ENCODE measurements at places on chromosomes 11 and 22. TPM values are rescaled to one million over a fixed set of nuclear protein-coding genes. Genes with fewer than 3 reads are reported as not detected.

The HTR3A gene
- not detected for total RNA-seq

GRCh38 chr22:17435375-17435774, 66.1 kb downstream of the CECR2 start:
- no peak for DNase-seq

- DNase-seq = no peak
Observed at GRCh38 chr11:1303126-1303821, 6.2 kb downstream of the TOLLIP start.

DNA sequence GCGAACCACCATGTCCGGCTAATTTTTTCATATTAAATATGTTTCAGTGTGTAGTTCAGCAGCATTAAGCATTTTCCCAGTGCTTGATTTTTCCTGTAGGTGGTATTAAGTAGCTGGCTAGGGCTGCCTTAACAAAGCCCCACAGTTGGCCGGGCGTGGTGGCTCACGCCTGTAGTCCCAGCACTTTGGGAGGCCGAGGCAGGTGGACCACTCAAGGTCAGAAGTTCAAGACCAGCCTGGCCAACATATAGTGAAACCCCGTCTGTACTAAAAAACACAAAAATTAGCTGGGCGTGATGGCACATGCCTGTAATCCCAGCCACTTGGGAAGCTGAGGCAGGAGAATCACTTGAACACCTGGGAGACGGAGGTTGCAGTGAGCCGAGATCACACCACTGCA, 33.5 kb upstream of the TOLLIP start:
- DNase-seq = no peak

The PRODH gene
- total RNA-seq = 0.06 TPM

- peak; percentile 28 for DNase-seq
Observed at GRCh38 chr11:126061707-126062678, 673 bp downstream of the CDON start.

DNA sequence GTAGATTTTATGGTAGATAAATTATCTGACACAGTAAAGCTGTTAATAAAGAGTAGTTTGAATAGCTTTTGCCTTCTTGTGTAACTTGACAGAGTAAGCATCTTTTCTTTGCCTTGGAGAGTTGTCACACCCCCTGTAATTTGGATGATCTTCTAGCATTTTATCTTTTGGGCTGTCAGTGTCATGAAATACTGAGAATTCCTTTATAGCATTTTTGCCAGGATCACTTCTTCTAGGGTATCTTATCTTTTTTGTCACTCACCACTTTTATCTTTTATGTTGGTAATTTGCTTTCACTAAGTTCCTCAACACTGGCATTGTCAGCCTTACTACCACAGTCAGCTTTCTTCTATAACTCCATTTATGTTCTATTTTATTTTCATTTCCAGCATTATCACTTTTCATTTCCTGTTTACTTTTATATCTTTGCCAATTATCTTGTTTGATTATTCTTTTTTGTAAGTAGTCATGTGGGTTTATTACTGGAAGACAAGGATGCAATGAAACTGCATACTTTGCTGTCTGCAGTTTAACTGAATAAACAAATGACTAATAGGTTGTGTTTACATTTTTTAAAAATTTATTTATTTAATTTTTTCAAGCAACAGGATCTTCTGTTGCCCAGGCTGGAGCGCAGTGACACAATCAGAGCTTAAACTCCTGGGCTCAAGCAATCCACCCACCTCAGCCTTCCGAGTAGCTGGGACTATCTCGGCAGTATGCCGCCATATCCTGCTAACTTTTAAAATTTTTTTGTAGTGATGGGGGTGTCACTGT, 28.1 kb upstream of the ACAT1 start:
- no peak for DNase-seq

The GLYATL2 gene
- total RNA-seq = not detected

The NECTIN1 gene
- 0.21 TPM for total RNA-seq

The NNMT gene
- total RNA-seq = not detected

DNA sequence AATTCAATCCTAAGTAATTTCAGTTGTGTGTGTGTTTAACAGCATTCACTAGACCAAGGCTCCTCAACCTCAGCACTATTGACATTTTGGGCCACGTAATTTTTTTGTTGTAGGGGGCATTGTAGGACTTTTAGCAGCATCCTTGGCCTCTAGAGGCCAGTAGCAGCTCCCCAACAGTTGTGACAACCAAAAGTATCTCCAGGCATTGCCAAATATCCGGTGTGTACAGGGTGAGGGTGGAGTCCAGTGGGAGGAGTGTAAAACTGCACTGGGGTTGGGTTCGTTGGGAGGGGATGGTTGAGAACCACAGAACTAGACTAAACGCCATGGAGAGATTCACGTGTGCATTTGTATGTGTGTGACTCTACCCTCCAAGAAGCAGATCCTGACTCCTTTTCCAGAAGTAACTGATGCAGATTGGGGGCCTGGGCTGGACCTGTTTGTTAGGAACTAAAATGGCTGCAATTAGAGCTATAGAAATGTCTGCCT, 5.9 kb upstream of the PHF21A start:
- peak; percentile 79 for DNase-seq

- no peak for DNase-seq
Observed at GRCh38 chr11:8286886-8287285, 23.2 kb upstream of the LMO1 start.

GRCh38 chr22:30247974-30248373, 1.4 kb upstream of the LIF start:
- no peak for DNase-seq

DNA sequence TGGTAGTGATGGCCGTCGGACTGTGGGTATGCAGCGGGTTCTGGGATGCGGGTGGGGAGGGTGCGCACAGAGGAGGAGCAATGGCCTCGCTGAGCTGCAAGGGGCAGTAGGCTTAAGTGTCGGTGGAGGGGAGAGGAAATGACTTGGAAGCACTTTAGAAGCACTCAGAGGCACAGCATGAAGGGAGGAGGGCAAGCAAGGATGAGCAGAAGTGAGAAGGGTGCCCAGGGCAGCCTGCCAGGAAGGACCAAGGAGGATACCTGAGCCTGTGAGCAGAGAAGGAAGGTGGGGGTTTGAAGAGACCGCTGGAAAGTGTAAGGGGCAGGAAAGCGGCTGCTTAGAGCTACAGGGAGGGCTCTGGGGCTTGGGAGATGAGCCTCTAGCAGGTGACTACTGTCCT, 330 bp downstream of the SLC5A1 start:
- DNase-seq = no peak

DNA sequence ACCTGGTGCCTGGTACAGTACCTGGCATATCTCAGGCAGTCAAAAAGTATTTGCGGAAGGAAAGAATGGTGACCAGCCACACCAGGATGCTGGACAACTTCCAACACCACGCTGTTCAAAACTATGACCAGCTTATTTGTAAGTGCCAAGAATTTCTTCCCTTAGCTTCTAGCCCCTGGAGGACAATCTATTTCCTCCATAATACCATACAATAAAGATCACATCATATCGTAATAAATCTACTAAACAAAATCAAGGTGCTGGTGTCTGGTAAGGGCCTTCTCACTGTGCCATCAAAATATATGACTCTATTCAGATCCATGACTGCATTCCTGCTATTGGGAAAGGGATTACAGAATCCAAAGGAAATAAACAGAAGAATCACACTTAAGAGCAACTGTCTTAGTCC, 51.5 kb downstream of the ALG9 start:
- DNase-seq = no peak

DNA sequence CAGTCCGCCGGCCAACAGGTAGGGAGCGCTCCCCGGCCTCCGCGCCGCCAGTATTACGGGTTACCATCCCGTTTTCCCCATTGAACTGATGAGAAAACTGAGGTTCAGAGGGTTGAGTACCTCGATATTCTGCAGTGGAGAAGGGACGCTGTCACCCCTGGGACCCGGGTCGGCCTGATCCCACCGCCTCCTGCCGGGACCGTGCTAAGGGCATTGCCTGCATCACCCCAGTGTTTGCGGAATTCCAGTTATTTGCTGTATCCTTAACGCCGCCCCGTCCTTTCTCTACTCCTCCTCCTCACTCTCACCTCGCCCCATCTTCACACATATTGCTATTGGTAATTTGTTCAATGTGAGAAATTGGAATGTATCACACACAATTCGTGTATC, 370 bp upstream of the A4GALT start:
- no peak for DNase-seq

The MPPED2 gene
- total RNA-seq = 0.33 TPM

Data from activated CD4-positive, alpha-beta T cell treated with anti-CD3 and anti-CD28 coated beads, Interleukin-2, amount 10 ng/mL, durations not matched to agents 7 days and 5 days (primary cell).